ENCODE measurements at places on chromosomes 12 and 14.

DNA sequence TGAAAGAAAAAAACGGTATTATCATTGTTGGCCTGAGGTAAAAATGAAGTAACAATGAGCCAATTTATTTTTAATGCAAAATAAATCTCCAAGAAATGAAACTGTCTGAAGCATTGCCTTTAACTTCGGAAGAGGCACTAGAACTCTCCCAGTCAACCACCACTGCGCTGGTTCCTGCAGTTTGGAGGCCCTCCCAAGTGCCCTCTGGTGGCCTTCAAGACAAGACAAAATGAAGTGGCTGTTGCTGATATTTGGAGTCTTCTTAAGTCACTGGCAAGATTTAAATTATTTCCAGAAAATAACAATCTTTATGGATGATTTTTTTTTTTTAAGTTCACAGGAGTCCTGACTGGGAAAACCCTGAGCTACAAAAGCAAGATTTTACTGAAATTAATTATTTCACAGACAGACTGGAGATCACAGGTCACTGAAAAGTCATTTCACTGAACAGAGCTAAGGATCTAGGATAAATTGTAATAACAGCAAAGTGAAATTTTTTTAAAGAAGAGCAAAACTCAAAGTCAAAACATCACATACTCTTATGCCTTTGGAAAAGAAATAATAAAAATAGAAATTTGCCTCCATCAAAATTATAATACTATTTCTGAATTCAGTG, 58.2 kb downstream of the DICER1 start:
- H3K27ac ChIP-seq, result no peak overlapping the region
- peaks cover 2% of the 10 kb centered on the region for H3K4me1 ChIP-seq
- no peak for DNase-seq
- H3K36me3 ChIP-seq, result peaks cover 95% of the 10 kb centered on the region
- no peaks in the 10 kb centered on the region for H3K27me3 ChIP-seq

DNA sequence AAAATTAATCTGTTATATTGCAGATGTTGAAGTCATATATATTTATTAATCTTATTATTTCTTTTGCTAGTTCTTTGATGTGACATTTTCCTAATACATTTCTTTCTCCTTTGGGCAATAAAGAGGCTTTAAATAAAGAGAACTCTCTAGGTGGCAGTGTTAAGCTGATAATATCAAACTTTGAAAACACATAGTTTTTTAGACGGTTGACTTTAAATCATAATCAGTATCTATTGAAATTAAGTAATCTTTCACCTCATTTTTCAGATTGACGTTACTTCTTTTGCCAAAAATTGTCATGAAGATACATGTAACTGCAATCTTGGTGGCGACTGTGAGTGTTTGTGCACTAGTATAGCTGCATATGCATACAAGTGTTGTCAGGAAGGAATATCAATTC, 130.8 kb upstream of the PTPRQ start:
- no peak overlapping the region for H3K27ac ChIP-seq
- no peaks in the 10 kb centered on the region for H3K27me3 ChIP-seq
- no peak for DNase-seq
- no peaks in the 10 kb centered on the region for H3K4me1 ChIP-seq
- H3K4me3 ChIP-seq, result no peak overlapping the region
- H3K36me3 ChIP-seq, result no peaks in the 10 kb centered on the region

- no peak for DNase-seq
- no peaks in the 10 kb centered on the region for H3K36me3 ChIP-seq
- no peak overlapping the region for H3K27ac ChIP-seq
- H3K27me3 ChIP-seq, result no peaks in the 10 kb centered on the region
These were observed 21.9 kb upstream of the IFT81 start for GRCh38 chr12:110102255-110102654.

GRCh38 chr12:14903386-14904098, 17.9 kb upstream of the MGP start:
- H3K4me1 ChIP-seq, result no peaks in the 10 kb centered on the region
- DNase-seq, result no peak
- no peaks in the 10 kb centered on the region for H3K36me3 ChIP-seq
- no peak overlapping the region for H3K4me3 ChIP-seq
- H3K27ac ChIP-seq, result no peak overlapping the region

- no peak for DNase-seq
- no peaks in the 10 kb centered on the region for H3K27me3 ChIP-seq
- no peak overlapping the region for H3K27ac ChIP-seq
- H3K4me1 ChIP-seq, result no peaks in the 10 kb centered on the region
- no peaks in the 10 kb centered on the region for H3K36me3 ChIP-seq
- H3K4me3 ChIP-seq, result no peak overlapping the region
These were observed 858.2 kb downstream of the VRK1 start for GRCh38 chr14:97655169-97655948.

DNA sequence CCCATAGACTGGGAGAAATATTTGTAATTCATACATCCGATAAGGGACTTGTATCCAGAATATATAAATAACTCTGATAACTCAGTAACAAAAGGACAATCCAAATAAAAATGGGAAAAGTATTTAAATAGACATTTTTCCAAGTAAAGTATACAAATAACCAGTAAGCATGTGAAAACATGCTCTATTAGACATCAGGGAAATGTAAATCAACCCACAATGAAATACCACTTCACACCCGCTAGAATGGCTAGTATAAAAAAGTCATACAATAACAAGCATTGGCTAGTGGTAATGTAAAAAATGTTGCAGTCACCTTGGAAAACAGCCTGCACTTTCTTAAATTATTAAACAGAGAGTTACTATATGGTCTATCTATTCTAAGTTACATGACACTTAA, 650.7 kb downstream of the C12orf50 start:
- no peaks in the 10 kb centered on the region for H3K27me3 ChIP-seq
- H3K4me3 ChIP-seq, result no peak overlapping the region
- DNase-seq, result no peak
- H3K27ac ChIP-seq, result no peak overlapping the region
- no peaks in the 10 kb centered on the region for H3K36me3 ChIP-seq
